ENCODE measurements at places on chromosomes 16 and 17. TPM values are rescaled to one million over a fixed set of nuclear protein-coding genes. Genes with fewer than 3 reads are reported as not detected.

The USP22 gene
- 189 TPM for total RNA-seq

The MRPL27 gene
- total RNA-seq = 57.3 TPM

The PMP22 gene
- 271 TPM for total RNA-seq

The PRSS33 gene
- not detected for total RNA-seq

The IL34 gene
- 3.1 TPM for total RNA-seq

The GID4 gene
- total RNA-seq = 17.9 TPM

The SPSB3 gene
- 63.6 TPM for total RNA-seq

DNA sequence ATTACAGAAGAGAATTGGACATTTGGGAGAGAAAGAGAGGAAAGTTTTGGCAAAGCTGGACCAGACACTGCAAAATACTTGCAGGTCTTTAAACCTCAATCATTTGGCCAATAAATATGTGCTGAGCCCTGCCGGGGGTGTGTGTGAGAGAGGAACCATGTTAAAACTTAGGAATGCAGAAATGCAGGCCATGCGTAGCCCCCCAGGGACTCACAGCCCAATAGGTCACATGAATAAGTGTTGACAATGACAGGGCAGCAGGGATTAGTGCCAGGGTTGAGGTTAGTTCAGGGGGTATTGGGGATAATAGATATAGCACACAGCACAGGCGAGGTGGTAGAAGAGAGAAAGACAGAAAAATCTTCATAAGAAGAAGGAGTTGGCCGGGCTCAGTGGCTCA lies 113.3 kb upstream of the ADAMTS18 start:
- no peak for DNase-seq

DNA sequence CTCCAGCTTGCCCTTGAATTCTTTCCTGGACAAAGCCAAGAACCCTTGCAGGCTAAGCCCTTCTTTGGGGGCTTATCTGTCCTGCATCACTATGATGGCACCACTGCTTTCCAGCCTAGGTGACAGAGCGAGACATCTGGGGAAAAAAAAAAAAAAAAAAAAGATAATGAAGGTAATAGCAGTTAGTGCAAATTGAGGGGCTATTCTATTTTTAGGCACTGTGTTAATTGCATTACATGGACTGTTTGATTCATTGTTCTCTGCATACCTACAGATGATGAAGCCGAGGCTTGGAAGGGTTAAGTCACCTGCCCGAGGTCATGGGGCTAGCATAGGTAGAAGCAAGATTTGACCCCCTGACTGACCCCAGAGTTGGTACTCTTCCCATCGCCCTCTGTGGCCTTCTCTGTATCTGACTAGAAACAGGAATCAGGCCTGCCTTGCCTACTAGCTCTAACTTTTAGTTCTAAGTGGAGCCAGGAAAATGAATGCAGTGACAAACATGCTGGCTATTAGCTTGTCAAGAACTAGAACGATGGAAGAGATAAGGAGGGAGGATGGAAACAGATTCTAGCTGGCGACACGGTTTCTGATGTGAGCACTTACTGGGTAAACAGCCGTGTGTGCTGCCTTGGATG lies 312.1 kb downstream of the SNX29 start:
- no peak for DNase-seq

DNA sequence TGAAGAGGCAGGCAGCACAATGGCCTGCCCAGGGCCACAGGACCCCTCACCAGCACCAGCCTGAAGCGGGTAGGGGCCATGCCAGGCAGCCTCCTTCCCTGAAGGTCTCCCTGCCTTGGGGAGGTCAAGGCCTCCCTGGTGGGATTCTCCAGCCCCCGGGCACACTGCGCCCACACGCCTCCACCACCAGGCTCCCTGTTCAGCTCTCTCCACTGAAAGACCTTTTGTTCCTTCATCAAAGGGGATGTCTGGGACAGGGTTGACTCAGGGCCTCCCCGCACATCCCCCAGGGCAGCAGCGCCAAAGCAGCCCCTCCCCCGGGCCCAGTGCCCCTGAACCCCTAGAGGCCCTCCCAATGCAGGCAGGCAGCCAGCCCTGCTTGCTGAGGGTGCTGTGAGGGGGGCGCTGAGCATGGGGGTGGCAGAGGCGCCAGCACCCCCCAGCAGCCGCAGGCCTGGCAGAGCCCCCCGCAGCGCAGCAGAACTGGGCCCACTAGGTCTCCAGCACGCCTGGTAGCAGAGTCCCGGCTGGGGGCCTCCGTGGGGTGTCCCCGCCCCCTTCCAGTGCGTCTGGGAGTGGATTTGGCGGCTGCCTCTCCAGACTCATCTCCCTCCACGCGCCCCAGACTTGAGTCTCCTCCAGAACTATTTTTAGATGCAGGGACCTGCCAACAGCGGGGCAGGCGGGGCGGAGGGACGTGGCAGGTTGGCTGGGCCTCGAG lies 13.1 kb downstream of the BCAR1 start:
- DNase-seq = no peak

GRCh38 chr16:50578137-50578536 lies 29.9 kb downstream of the NKD1 start:
- DNase-seq = no peak

GRCh38 chr16:22174642-22175041 lies 12.3 kb downstream of the SDR42E2 start:
- DNase-seq = no peak

GRCh38 chr16:89607453-89607852 lies 6.0 kb upstream of the DPEP1 start:
- no peak for DNase-seq

- DNase-seq = no peak
Measured at GRCh38 chr17:79851461-79851817, 12.2 kb upstream of the CBX4 start.

GRCh38 chr16:77437859-77438258 lies 3.0 kb upstream of the ADAMTS18 start:
- DNase-seq = peak; percentile 64

GRCh38 chr17:61974115-61974514 lies 46.3 kb upstream of the INTS2 start:
- no peak for DNase-seq

GRCh38 chr17:44209786-44210341 lies 9.6 kb downstream of the UBTF start:
- no peak for DNase-seq

GRCh38 chr16:20153444-20153843 lies 79.8 kb upstream of the GPR139 start:
- DNase-seq = no peak

- DNase-seq = no peak
Measured at GRCh38 chr17:72502371-72503341, 381.8 kb downstream of the SOX9 start.

DNA sequence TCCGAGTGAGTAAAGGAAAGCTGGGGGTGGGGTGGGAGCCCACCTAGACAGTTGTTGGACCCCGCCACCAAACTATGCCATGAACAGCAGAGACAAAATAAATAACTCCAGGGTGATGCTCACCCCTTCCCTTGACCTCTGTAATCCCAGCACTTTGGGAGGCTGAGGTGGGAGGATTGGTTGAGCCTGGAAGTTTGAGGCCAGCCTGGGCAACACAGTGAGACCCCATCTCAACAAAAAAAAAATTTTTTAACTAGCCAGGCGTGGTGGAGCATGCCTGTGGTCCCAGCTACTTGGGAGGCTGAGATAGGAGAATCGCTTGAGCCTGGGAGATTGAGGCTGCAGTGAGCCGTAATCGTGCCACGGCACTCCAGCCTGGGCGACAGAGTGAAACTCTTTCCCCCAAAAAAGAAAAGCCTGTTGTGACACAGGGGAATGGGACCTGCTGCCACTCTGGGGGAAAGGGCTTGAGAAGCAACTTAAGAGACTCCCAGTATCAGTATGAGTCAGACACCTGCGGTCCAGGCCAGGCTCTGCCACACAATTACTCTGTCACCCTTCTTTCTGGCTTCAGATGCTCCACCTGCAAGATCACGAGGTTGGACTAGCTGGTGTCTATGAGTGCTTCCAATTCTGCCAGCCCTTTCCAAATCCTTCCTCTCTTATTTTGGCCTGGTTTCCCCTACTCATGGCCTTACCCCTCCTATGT lies 5.0 kb downstream of the SGCA start:
- DNase-seq = no peak

DNA sequence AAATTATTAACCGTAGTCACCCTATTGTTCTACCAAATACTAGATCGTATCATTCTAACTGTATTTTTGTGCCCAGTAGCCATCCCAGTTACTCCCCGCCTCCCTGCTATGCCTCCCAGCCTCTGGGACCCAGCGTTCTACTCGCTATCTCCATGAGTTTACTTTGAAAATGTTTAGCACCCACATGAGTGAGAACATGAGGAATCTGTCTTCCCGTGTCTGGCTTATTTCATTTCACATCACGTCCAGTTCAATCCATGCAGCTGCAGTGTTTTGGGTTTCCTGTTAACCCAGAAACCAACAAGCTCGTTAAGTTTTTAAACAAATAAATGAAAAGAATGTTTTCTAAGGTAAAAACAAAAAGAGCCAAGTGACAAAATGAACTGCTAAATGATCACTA lies 82.1 kb downstream of the VPS53 start:
- no peak for DNase-seq

GRCh38 chr17:63224644-63225043 lies 221.5 kb downstream of the CYB561 start:
- DNase-seq = no peak
